ENCODE measurements at places on chromosomes 2 and 18.
A peak's percentile ranks its signal among the peaks of the same experiment; 100 is the strongest.

DNA sequence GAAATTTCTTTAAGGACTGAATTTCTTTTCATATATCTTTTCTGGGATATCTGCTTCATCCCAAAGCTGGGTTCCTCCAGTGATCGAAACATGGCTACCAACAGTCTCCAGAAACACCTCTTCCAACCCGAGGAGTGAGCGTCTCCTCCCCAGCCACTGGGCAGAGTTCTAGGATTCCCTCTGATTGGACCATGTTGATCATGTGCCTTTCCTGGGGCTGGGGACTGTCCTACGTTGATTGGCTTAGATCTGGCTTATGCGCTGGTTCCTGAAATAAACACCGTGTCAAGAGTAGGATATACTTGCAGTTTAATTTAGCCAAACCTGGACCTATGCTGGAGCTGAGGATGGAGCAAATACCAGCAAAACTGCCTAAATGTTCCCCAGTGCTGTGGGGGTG is 55.5 kb upstream of the SLC16A14 start:
- no peak for DNase-seq

- no peak for DNase-seq
These were observed 38.2 kb downstream of the CENPO start for GRCh38 chr2:24831221-24832072.

DNA sequence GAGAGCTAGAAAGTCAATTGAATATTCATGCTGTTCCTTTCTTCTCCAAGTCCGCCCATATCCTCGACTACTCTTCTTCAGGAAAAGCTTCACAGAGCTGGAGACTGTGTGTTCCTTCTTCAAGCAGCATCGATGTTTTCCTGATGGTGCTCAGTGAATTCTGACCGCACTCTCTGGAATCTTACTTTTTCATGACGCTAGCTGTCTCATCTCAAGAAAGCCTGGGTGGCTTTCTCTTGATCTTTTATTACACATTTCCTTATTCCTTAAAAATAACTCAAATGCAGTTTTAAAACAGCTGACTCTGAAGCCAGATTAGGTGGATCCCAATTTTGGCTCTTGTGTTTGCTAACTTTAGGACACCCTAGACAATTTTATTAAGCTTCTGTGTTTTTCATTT is 1245.1 kb upstream of the LRRTM1 start:
- no peak for DNase-seq

DNA sequence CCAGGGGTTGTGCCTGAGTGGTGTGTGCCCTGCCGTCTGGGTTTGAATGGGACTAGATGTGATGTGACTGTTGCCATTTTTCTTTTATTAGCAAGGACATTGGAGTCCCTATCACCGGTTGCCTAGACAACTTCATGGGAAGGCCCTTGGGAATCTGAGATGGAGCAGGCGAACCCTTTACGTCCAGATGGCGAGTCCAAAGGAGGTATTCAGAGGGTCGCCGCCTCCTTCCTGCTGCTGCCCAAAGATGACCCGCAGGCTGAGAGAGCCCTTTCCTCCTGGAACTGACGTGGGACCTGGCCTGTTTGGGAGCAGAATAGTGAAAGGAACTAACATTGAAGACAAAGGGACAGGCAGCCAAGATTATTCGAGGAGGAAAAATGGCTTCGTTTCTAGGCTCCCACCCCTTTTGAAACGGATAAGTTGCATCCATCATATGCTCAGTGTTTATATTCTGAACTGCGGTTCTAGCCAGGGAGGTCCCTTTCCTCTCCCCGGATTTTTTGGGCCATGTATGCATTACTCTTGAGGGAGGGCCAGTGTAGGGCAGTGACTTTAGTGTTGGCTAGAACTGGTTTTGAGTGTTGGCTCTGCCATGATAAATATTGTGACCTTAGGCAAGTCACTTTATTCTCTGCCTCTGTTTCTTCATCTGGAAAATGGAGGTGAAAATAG is 673 bp downstream of the CENPO start:
- no peak for DNase-seq

DNA sequence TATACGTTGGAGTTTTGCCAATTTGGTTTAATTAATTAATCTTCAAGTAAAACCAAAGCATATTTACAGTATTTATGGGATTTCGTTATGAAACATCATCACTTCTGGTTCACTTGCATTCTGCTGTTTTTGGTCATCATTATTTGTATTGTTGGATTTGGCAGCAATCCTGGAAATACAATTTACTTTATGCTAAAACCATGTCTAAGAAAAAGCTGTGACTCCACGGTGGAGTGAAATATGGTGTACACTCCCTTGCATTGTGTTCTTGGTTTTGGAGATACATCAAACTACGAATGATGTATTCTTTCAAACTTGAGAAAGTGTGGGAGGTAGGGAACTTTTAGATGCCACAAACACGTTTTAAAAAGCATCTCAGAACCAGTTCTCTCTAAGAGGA is 106.4 kb downstream of the CTAGE1 start:
- no peak for DNase-seq

GRCh38 chr2:226701052-226701451 is 98.6 kb downstream of the IRS1 start:
- DNase-seq, result no peak

DNA sequence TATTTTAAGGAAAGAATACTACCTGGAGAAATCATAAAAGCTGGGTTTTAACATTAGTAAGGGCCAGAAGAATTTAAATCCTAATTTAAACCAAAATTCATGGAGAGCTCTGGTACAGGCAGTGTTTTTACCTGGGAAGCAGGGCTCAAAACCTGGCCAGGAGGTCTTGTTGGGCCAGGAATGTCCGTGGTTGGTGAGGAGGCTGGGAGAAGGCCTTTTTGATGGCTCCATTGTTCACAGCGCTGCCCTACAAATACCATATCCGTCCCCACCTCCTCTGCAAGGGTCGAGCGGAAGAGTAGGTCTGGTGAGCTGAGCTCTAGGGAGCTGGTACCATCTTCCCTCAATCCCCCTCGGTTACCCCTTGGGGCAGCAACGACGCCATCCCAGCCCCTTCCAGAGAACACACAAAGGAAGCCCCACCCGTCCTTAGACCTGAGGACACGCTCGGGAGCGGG is 10.9 kb upstream of the HOXD1 start:
- DNase-seq, result no peak

GRCh38 chr2:26942543-26943295 is 27.7 kb upstream of the MAPRE3 start:
- peak; percentile 31 for DNase-seq

DNA sequence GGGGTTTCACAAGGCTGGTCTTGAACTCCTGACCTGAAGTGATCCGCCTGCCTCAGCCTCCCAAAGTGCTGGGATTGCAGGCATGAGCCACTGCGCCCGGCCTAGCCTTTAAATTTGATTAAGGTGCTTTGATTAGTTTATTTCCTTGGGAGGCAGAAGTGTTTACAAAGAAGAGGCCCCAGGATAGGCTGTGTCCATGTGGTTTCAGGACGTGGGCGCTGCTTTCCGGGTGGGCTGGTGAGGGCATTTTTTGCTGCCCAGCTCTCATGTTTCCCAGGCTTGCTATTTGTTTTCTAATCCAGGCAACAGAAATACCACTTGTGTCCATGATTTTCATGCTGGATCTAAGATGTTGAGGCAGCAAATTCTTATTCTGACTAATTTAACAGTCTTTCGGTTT is 124.2 kb downstream of the SH3RF3 start:
- DNase-seq, result no peak

- DNase-seq, result no peak
These were observed 49.4 kb downstream of the PELI1 start for GRCh38 chr2:64094663-64095382.

DNA sequence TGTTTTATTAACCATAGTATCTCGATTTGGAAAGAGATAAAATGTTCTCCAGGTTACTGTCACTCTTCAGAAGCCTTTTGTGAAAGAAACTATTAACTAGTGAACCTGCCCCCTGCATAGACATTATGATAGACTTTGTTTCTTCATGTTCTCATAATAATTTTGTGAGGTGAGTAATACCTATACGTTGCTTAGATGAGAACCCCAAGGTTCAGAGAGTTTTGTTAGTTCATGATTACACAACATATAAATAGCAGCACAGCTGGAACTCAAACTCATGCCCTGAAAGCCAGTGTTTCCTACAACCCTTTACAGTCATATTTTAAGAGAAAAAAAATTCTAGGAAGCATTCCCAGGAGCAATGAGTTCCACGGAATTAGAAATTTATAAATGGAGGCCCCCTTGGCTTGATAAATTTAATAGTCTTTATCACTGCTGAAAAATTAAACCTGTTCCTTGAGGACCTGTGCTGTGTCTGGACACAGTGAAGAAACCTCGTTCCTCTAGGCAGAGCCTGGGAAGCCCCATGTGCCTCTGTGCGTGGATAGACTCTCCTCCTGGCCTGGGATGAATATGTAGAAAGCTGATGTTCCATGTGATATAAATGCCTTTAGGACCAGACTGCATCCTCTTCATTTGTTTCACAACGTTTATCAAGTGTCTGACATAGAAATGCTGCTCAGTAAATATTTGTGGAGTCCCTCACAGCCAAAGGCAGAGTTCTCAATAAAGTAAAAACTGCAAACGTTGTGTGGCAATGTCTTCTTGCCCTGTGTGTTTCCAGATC is 1257.0 kb upstream of the GYPC start:
- DNase-seq, result peak; percentile 25

- DNase-seq, result no peak
These were observed 260.8 kb downstream of the RDH14 start for GRCh38 chr2:18299423-18300212.

DNA sequence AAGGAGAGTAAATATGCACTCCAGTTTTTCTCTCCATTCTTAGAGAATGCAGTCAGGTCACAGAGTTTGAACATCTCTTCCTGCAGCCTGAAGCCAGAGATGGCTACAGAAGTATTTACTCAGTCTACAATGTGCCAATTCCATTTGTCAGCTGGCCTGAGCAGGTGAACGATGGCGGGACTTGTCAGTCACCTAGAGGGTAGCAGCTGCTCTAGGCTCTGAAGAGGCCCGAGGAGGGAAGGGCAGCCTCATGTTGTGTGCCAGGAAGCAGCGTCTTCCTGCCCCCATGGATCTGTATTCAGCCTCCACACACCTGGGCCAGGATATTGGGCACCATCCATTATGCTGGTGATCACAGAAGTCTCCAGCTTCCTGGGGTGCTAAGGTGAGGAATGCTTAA is 316.7 kb upstream of the CHAC2 start:
- DNase-seq, result no peak

DNA sequence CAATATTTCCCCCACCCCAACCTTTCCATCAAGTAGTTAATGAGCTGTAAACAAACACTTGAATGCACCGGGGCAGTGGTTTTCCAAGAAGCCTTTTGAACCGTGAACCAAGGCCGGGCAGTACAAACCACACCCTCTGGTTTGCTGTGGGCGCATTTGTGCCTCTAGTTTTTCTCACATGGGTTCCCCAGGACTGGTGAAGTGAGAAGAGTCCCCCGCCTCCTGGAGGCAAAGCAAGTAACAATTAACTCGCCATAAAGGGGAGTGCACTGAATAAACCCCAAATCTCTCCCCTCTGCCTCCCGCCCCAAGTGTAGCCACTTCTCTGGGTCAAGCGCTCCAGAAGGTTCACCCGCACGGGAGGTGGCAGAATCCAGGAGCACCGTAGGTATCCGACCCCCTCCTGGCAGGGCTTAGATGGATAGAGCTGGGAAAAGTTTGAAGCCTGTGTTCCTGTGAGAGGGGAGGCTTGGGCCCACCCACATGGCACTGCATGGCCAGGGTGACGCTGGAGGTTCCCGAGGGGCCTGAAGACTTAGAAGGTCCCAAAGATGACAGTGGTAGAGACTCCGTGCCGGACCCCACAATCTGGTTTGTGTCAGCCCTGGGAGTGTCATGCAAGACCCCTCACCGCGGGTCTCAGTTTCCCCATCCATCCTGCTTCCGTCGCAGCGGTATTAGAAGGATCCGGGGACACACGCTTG is 182.2 kb downstream of the SMAD2 start:
- DNase-seq, result no peak

DNA sequence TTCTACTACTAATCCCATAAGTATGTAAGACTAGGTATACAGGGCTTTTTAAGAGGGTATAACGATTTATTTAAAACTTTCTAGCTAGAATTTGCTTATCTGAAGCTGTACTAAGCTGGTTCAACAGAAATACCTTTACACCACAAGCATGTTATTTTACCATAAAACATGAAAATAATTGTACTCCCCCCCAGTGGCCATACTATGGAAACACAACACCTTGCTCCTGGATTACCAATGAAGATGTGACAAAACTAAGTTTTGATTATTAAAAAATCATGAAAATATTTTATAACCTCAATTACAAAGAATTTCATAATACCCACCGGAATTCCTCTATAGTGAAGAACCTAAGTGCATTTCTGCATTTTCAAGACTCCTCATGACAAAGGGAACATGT is 27.3 kb downstream of the LPIN2 start:
- no peak for DNase-seq

DNA sequence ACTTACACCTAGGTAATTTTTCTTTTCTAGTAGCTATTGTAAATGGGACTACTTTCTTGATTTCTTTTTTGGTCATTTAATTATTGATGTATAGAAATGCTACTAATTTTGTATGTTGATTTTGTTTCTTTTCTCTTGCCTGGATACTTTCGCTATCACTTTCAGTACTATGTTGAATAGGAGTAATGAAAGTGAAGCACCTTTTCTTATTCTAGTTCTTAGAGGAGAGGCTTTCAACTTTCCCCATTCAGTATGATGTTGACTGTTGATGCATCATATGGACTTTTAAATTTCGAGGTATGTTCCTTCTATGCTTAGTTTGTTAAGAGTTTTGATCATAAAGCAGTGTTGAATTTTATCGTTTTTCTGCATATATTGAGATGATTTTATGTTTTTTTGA is 142.5 kb downstream of the CDH19 start:
- DNase-seq, result no peak

DNA sequence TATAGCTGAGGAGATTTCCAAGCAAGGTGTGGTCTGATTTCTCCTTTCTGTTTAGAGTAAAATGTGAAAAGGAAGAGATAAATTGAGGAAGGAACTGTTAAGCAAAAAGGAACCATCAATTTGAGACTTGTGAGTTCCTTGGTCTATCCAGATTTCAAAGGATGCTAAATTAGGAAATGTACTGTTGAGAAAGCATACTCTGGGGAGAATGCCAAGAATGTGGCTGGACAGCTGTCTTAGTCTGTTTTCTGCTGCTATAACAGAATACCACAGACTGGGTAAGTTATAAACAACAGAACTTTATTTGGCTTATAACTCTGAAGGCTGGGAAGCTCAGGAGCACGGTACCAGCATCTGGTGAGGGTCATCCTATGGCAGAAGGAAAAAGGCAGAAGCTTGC is 1097.2 kb downstream of the TDRD15 start:
- no peak for DNase-seq

GRCh38 chr2:96665083-96665569 is 22.6 kb downstream of the FER1L5 start:
- no peak for DNase-seq

GRCh38 chr18:37721544-37722522 is 156.2 kb upstream of the CELF4 start:
- no peak for DNase-seq

DNA sequence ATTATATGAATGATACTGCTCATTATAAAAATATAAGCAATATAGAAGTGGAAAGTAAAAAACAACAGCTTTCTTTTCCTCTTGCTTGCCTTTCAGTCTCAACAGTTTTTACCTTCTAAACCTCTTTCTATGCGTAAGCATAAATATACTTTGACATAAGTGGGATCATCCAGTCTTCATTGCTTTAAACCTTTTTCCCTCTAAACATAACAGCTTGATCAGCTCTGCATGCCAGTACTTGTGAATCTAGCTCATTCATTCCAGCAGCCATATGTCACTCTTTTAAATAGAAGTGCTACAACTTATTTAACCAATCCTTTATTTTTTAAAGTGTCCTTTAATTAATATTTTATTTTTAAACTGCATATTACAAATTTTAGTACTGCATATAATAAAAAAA is 88.1 kb downstream of the TTC27 start:
- DNase-seq, result no peak

Measured in GM06990 (cell line).